ENCODE measurements at places on chromosomes 7 and 10.

- no peak for DNase-seq
These were observed 490.6 kb downstream of the CCSER2 start for GRCh38 chr10:84818961-84819360.

GRCh38 chr10:47136866-47137265 is 163.1 kb upstream of the GDF10 start:
- no peak for DNase-seq

DNA sequence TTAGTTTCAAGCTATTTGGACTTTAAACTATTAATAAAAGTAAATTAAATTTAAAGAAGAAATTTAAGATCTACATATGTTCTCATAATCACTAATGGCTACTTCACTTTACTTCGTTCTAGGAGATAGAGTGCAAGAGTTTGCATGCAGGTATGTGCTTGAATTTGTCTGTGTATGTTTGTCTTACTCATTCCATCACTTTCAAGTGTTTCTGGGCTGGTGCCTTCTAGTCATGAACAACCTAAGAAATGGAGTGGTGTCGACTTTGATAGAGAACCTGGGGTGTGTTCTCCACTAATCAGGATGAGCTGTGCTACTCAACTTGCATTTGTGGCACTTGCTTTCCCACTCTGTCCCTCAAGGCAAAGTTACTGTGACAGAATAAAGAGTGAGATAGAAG is 169.9 kb downstream of the KCND2 start:
- DNase-seq: no peak

- no peak for DNase-seq
These were observed 51.5 kb upstream of the SHH start for GRCh38 chr7:155863721-155864151.

DNA sequence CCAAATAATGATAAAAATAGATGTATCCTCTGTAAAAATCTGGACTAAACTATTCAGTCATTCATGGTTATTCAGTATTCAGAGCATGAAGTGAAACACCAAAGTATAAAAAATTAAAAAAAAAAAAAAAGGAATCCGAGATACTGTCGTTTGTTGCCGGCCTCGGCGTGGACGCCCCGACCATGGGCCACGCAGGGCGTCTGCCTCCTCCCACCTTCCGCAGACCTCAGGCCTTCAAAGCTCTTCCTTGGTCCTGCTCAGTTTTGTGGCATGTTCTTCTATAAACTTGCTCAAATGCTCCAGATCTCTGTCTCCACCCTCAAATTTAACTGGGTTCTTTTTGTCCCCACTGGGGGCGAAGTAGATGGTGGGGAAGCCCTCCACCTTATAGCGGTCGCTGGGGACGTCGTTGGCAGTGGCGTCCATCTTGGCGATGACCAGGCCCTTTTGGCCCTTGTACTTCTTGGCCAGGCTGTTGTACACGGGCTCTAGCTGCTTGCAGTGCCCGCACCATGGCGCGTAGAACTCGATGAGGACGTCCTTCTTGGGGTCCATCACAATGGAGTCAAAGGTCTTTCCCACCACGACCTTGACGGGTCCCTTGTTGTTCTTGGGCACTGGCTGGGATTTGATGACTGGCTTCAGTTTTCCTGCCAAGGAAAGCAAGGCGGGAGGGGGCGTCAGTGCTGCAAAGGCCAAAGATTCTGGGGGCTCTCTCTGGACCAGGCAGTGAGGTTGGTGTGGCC is 24.6 kb downstream of the PDIA4 start:
- no peak for DNase-seq

- no peak for DNase-seq
These were observed 74.7 kb upstream of the PPP2R2D start for GRCh38 chr10:131825960-131826650.

GRCh38 chr7:74061840-74062539 is 21.6 kb upstream of the LIMK1 start:
- peak; percentile 76 for DNase-seq

DNA sequence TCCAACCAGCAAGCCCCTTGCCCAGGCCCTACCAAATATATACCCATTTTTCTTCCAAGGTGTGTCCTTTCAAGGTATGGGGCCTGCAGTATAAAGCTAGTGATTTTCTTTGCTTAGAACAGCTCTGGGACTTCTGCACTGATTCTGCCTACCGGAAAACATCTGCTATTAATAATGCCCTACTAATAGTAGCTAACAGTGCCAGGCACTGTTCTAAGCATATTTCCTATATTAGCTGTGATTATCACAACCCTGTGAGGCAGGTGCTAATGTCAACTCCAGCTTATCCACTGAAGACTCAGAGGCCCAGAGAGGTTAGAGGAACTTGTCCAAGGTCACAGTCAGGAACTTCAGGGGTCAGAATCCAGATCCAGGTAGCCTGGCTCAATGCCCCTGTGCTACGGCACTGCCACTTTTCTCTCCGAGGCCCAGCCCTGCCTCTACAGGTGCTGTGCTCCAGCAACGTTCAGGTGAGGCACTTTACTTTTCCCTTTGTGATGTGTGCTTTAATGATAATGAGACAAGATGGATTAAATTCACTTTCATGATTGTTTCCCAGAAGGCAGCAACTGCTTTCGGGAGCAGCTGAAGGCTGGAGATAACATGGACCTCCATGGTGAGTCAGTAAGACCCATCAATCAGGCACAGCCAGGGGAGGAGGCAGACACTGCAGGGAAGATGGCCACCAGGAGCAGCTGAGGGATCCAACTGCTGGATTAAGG is 26.7 kb downstream of the TAS2R41 start:
- DNase-seq: no peak

DNA sequence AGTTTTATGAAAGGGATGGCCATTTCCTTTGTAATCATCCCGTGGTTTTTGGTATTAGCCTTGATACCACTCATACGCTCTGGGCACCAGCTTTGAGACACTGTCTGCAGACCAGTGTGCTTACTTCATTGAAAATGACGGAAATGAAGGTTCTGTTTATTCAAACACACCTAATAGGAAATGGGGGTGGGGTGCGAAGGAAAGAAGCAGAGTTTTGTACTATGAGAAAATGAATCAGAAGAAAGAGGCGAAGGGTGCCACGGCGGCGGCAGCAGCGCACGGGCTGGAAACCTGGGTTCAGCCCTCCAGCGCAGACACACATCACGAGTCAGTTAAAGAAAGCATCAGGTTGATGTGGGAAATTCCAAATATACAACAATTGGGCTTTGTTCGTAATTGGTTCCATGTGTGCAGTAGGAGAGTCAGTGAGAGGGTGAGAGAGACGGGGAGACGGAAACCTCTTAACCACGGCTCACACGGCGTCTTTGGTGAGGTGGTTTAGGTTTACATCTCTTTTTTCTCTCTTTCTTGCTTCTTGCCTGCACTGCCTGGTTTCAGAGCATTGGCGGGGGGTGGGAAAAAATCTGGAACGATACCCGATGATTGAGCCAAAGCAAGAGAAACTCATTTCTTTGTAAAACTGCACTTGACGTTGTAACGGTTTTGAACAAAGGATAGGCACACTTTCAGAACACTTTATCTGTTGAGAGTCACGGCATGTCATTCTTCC is 321.2 kb downstream of the FRMD4A start:
- no peak for DNase-seq

- DNase-seq: no peak
These were observed 43.8 kb downstream of the ETV1 start for GRCh38 chr7:13945670-13946069.

GRCh38 chr10:1662438-1663025 is 74.8 kb downstream of the ADARB2 start:
- no peak for DNase-seq

- no peak for DNase-seq
These were observed 80.2 kb upstream of the ADAM12 start for GRCh38 chr10:126468467-126468866.

DNA sequence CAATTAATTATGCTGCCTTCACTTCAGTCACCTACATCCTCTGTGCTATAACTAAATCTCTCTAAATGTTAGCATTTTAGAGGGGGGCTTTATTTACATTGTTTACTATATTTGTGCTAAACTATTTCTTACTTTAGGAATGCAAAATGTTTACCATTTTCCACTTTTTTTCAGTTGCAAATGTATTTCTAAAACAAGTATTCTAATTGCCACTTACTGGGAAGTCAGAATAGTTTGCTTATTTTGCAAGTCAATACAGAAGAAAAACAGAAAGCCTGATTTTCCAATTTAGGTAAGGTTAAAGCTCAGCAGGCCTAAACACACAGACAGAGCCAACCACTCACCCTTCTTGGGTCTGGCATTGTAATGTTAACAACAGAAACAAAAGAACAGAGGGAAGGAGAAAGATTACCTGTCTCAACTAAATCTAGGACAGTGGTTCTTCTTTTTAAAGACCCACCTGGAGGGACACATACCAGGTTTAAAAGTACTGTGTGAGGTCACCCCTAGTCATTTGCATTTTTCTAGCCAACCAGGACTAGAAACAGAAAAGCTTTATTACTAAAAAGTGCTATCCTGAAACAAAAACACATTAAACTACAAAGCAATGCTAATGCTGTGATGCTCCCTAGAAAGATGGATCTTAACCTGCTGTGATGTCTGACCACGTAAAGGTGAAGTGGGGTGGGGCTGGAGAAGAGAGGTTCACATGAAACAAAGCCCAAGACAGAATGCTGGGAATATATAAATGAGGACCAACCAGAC is 178.2 kb downstream of the SLC25A13 start:
- DNase-seq: no peak

DNA sequence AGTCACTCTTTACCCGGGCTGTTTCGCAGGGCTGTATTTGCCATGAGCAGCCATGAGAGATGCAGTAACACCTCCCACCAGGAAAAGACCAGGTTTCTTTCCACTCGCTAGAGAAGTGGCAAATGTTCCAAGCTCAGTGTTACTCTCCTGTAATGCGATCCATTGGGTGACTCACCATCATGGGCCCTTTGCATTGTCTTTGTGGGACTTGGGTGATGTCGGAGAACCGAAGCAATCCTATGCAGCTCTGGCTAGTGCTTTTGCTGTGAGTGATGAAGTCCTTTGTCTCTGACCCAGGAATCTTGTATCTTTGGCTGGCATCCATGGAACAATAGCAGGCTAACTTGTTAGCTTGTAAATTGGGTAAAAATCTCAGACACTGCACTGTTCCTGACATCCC is 40.0 kb downstream of the GHRHR start:
- no peak for DNase-seq

- DNase-seq: no peak
These were observed 302.5 kb downstream of the BMPER start for GRCh38 chr7:34207810-34208209.

DNA sequence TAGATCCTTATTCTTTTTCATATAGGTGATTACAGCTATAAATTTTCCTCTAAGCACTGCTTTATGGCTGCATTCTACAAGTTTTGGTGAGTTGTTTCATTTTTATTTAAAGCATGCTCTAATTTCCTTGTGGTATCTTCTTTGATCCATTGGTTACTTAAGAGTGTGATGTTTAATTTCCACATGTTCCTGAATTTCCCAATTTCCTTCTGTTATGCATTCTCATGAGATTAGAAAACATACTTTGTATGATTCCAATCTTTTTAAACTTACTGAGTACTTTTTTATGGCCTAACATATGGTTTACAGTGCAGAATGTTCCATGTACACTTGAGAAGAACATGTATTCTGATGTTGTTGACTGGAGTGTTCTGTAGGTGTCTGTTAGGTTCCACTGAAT is 53.4 kb downstream of the MYL10 start:
- no peak for DNase-seq

GRCh38 chr10:3532644-3533043 is 252.4 kb downstream of the KLF6 start:
- DNase-seq: no peak

DNA sequence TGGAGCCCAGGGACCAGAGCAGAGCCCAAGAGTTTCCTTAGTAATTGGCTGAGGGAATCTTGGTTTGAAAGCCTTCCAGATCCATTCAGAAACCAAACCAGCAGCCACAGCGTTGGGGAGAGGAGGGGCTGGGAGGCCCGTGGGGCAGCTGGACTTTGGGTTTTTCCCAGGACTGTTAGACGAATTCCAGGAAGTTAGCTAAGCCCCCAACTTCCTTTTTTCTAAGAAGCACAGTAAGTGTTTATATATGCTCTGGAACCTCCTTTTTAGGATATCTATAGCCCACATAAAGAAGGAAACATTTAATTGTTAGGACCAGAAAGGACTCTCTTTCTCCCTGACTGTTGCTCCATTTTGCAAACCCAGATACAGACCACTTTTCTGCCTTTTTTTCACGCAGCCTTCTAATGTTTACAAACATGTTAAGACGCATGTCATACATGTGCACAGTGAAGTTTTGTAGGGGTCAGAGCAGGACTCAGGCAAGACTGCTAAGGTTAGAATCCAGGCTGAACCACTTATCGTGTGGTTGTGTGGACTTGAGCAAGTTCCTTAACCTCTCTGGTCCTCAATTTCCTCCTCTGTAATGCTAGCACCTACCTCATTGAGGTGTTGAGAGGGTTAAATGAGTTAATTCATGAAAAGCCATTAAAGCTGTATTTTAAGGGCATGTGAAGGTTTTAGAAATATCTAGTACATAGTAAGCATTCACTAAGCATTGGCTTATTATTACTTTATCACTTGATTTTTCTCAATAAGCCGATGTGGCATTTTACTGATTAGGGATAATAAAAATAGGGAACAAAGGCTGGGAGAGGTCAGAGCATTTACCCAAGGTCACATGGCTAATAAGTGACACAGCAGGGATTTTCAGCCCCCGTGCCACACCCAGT is 42.4 kb downstream of the TBATA start:
- no peak for DNase-seq

DNA sequence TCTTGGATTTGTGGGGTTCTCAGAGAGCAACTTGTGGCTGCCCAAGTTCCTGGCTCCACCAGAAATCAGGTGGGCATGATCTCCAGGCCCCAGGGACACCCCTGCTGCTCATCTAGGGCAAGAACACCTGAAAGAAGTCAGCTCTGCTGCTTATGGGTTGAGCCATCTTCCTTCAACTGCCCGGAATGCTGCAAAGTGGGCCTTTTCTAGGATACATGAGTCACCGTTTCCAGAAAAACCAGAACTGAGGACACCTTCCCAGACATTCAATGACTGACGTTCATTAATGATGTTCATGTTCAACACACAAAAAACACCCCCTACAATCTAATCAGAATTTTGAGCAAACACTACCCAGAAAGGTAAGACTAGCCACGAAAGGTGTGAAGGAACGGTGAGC is 98.0 kb downstream of the MAD1L1 start:
- no peak for DNase-seq

DNA sequence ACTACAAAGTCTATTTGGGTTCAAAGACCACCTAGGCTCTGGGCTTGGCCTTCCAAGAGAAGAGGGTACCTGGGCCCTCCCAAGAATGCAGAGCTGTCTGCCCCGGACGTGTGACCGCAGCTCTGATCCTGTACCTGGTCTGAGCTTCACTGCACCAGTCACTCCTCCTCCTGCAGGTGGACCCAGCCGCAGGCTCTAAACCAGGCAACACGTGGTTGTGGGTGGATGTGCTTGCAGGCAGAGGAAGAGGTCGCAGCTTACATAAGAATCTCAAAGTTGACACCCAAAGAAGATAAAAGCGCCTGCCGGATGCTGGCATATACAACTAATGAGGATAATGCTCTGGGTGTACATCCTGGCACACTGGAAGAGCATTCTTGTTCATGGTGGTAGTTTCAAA is 9.4 kb upstream of the PFKP start:
- no peak for DNase-seq

- no peak for DNase-seq
These were observed 74.3 kb downstream of the NEBL start for GRCh38 chr10:20822825-20823224.
